ENCODE measurements at places on chromosomes 7 and 10. TPM values are rescaled to one million over a fixed set of nuclear protein-coding genes. Genes with fewer than 3 reads are reported as not detected.

Gene AOAH
- total RNA-seq, result 4.8 TPM

Gene OPN1SW
- not detected for total RNA-seq

- DNase-seq, result no peak
Measured at GRCh38 chr7:22083704-22084240, 138.1 kb upstream of the CDCA7L start.

- peak; percentile 86 for DNase-seq
Measured at GRCh38 chr7:36207451-36208291, 54.6 kb downstream of the EEPD1 start.

- DNase-seq, result peak; percentile 35
Measured at GRCh38 chr10:102802920-102803534, 34.2 kb downstream of the CYP17A1 start.

- DNase-seq, result no peak
Measured at GRCh38 chr7:86768394-86768793, 124.7 kb downstream of the GRM3 start.
